Panc1 (cell line): ENCODE measurements at places on chromosomes 12 and 14.

- no peak for DNase-seq
Observed at GRCh38 chr12:112304436-112304835, 77.8 kb downstream of the HECTD4 start.

- no peak for DNase-seq
Observed at GRCh38 chr14:81826081-81826480, 292.4 kb upstream of the SEL1L start.

DNA sequence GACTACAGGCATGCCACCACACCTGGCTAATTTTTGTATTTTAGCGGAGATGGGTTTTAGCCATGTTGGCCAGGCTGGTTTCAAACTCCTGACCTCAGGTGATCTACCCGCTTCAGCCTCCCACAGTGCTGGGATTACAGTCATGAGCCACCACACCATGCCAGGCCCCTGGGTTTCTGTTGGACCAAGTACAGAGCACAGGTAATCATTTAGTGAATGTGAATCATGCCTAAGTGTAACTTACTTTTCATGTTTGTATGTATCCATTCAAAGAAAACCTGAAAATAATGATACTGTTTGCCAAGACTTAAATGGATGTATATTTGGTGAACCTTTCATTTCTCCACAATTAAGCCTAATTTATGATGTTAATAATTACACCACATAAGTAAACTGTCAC is 65.9 kb downstream of the FGD6 start:
- DNase-seq, result no peak

GRCh38 chr12:15662303-15662980 is 126.7 kb downstream of the EPS8 start:
- DNase-seq, result peak; percentile 38

- DNase-seq, result no peak
Observed at GRCh38 chr12:56769868-56770267, 6.7 kb downstream of the HSD17B6 start.

DNA sequence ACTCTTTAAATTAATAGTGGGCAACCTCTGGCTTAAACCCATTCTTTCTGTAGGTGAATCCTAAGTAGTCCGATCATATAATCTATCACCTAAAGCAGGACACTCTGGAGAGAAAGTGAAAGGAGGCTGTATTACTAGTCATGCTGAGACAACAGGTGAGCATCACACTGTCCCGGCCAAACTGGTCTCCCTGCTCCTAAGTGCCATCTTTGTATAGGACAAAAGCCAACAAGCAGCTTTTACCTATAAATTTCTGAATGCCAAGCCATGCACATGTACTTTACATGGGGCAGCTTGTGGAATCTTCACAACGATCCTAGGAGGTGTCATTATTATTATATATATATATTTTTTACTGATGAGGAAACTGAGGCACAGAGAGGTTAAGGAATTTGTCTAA is 18.0 kb downstream of the PLEKHH1 start:
- DNase-seq, result no peak

- no peak for DNase-seq
Observed at GRCh38 chr12:12191008-12191407, 75.8 kb downstream of the LRP6 start.

DNA sequence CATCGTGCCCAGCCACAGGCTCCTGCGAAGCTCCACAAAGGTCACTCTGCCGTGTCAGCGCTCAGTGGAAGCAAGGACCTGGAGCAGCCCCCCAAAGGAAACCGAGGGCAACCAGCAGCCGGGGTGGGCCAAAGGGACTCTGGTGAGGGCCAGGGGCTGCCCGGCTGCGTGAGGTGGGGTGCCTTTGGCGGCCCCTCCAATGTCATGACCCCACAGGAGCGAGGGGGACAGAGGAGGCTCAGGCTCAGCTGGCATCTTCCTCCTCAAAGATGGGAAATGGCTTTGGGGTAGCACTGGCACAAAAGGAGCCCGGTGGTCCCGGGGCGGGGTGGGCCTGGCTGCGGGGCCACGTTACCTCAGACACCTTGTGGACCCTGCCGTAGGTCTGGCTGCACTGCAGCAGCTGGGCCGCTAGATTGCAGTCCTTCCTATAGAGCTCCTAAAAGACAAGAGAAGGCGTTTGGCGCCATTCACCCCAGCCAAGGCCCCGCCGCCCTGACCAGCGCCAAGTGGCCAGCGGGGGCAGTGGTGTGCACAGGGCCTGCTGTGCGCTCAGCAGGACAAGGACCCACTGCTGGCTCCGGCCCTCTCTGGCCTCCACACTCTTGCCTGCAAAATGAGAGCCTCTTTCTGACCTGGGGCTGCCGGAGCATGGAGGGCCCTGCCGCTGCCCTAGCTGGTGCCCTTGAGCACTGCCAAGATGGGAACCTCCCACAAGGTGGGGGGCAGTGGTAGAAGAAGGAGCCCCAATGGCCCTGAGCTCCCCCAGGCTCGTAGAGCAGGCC is 46.9 kb downstream of the BEGAIN start:
- no peak for DNase-seq

- DNase-seq, result no peak
Observed at GRCh38 chr14:99041820-99042174, 230.2 kb downstream of the BCL11B start.

DNA sequence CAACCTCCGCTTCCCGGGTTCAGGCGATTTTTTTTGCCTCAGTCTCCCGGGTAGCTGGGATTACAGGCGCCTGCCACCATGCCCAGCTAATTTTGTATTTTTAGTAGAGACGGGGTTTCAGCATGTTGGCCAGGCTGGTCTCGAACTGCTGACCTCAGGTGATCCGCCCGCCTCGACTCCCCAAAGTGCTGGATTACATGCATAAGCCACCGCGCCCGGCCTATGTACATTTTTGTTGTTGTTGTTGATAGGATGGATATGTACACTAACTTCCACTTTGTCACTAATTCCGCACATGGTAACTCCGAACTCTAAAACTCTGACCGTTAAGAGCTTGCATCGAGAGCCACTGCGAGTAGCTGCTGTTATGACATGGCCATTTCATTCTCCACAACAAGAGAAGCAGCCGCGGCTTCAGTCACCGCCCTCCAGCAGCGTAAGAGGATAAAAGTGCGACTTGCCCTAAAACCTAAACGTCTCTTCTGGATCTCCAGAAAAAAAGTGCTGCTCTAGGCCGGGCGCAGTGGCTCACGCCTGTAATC is 742 bp upstream of the MARS1 start:
- no peak for DNase-seq

DNA sequence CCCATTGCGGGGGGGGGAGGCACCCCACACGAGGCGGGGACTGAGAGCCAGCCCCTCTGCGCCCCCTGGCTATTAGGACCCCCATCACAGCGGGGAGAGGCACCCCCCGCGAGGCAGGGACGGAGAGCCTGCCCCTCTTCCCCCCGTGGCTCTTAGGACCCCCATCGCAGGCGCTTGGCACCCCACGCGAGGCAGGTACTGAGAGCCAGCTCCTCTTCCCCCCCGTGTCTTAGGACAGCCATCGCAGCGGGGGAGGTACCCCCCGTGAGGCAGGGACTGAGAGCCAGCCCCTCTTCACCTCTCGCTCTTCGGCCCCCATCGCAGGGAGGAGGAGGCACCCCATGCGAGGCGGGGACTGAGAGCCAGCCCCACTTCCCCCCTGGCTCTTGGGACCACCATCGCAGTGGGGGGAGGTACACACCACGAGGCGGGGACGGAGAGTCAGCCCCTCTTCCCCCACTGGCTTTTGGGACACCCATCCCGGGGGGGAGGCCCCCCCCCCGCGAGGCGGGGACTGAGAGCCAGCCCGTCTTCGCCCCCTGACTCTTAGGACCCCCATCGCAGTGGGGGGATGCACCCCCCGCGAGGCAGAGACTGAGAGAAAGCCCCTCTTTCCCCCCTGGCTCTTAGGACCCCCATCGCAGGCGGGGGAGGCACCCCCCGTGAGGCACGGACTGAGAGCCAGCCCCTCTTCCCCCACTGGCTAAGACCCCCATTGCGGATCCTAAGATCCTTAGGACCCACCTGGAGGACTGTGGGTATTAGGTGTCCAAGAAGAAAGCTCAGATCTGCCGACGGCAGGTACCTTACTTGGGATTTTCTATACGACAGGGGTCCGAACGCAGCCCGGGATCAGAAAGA is 198.6 kb upstream of the PZP start:
- DNase-seq, result no peak

GRCh38 chr12:95859344-95859816 is 628 bp downstream of the SNRPF start:
- no peak for DNase-seq

DNA sequence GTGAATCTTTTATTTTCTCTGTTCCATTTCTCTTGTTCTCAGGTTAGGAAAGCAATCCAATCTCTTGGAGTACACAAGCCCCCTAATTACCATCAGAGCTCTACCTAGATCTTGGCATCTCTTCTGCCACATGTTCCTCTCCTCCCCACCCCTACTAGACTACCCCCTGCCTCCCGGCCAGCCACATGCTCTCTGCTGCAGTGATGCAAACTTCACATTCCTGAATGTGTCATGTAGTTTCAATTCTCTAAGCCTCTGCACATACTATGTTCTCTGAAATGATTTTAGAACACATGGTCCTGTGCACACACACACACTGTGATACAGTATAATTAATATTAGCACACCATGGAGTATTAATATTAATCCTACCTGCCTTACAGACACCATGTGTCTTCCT is 104.6 kb downstream of the EFCAB11 start:
- no peak for DNase-seq

- no peak for DNase-seq
Observed at GRCh38 chr12:94620621-94621020, 29.7 kb downstream of the TMCC3 start.

- no peak for DNase-seq
Observed at GRCh38 chr14:89674936-89675335, 257.9 kb upstream of the FOXN3 start.

GRCh38 chr12:128190614-128191013 is 76.4 kb upstream of the TMEM132C start:
- no peak for DNase-seq

GRCh38 chr12:64767495-64767894 is 8.3 kb upstream of the GNS start:
- no peak for DNase-seq

- no peak for DNase-seq
Observed at GRCh38 chr12:87921621-87922020, 107.6 kb downstream of the C12orf50 start.

DNA sequence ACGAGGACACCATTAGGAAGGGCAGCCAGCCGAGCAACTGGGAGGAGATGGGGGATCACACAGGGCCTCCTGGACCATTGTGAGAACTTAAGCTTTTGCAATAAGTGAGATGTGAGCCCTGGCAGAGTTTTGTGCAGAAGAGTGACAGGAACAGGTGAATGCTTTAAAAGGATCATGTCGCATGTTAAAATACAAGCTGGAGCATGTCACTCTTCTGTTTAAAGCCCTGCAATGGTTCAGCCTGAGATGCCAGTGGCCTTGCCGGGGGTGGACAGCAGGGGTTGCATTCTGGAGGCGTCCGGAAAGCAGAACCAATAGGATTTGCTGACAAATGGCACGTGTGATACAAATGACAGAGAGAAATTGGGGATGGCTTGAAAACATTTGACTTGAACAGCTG is 137.5 kb upstream of the RFLNA start:
- DNase-seq, result no peak
